Hematopoietic multipotent progenitor cell treated with erythropoietin and hydrocortisone succinate and interleukin-3 and kit ligand, for 17 days (in vitro differentiated cells): ENCODE measurements at places on chromosomes 13 and 19.

DNA sequence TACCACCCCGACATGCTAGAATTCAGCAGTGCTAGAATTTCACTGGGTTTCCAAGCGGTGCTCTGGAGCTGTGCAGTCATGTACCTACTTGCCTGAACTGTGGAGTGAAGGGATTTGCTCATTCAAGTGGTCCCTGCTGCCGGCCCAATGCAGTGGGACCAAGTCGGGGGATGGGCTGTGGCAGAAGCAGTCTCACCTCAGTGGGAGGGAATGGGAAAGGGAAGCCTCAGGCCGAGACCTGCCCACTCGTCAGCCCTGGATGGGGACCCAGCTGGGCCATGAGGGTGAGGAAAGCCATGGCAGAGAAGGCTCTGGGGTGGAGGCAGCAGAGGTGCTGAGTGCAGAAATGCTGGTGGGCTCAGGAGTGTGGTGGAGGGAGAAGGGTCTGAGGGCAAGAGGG is 14.9 kb downstream of the KLHL26 start:
- DNase-seq = no peak

GRCh38 chr19:15813916-15814315 is 1.5 kb downstream of the OR10H1 start:
- DNase-seq = no peak

DNA sequence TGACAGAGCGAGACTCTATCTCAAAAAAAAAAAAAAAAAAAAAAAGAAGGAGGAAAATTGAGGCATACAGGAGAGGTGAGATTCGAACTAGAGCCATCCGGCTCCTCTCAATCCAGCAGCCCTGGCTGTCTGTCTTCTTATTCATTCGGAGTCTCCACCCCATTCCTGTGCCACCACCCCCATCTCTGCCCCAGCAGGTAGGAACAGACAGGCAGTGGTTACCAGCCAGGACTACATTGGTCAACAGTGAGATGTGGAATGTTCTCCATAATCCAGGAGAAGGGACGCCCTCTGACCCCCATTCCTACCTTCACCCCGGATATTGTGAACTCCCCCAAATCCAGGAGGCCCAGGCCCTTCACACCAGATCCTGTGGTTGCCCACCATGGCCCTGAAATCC is 6.6 kb upstream of the S1PR2 start:
- DNase-seq = no peak

- no peak for DNase-seq
Measured at GRCh38 chr13:112363867-112364528, 12.2 kb upstream of the SPACA7 start.

DNA sequence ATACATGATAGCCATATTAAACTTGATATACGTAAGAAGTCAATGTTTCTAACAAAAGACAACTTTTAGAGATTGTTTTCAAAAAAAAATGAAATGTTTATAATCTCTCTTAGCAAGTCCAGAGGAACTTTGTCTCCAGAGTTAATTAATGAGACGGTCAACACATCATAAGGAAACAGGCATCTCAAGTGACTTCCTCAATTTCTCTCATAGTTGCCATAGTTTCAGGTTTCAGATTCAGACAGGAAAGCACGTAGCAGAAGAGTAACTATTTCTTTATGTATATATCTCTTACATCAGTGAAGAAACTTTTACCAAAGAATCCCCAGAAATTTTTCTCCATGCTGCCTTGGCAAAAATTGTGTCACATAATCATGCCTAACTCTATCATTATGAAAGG is 159.6 kb upstream of the ATXN8OS start:
- DNase-seq = no peak
